ENCODE measurements at places on chromosomes 3 and 15. TPM values are rescaled to one million over a fixed set of nuclear protein-coding genes. Genes with fewer than 3 reads are reported as not detected.

- peaks cover 60% of the 10 kb centered on the region for H3K36me3 ChIP-seq
- DNase-seq, result no peak
- H3K27ac ChIP-seq, result no peak overlapping the region
Observed at GRCh38 chr3:11371747-11372146, 99.5 kb downstream of the ATG7 start.

- peak overlapping the region; percentile 61 for H3K27ac ChIP-seq
- peak; percentile 48 for DNase-seq
- no peaks in the 10 kb centered on the region for H3K27me3 ChIP-seq
- H3K36me3 ChIP-seq, result peaks cover 47% of the 10 kb centered on the region
Observed at GRCh38 chr3:52845157-52845556, 10.3 kb upstream of the MUSTN1 start.

DNA sequence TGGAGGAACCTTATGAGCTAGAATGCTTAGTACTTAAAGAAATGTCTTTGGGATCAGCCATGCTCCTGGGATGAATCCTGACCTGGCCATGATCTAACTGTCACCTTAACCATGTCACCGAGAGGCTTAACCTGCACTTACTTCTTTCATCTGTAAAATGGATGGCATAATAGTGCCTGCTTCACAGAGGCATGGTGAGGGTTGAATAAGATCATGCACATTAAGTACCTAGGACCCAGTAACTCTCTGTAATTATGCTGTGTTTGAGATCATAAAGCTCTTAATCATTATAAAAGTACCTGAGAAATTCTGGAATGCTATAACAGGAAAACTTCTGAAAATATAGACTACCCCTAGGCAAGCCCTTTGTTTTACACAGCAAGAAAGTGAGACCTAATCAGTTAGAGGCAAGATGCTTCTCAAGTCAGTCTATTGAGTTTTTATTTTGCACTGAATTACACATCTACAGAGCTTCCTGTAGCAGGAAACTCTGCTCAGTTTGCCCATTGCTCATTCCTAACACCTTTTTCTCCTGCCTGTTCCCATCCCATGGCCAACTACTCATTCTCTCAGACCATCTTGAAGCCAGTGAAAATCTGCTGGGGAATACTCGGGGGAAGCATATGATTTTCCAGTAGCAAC lies 1015.5 kb upstream of the CFAP20DC start:
- no peak overlapping the region for H3K4me3 ChIP-seq
- no peak overlapping the region for H3K27ac ChIP-seq
- no peaks in the 10 kb centered on the region for H3K27me3 ChIP-seq
- DNase-seq, result no peak
- H3K4me1 ChIP-seq, result no peaks in the 10 kb centered on the region
- H3K36me3 ChIP-seq, result no peaks in the 10 kb centered on the region

GRCh38 chr15:68411343-68411675 lies 20.7 kb downstream of the ITGA11 start:
- DNase-seq, result no peak
- H3K4me1 ChIP-seq, result no peaks in the 10 kb centered on the region
- H3K4me3 ChIP-seq, result no peak overlapping the region
- no peaks in the 10 kb centered on the region for H3K36me3 ChIP-seq
- no peaks in the 10 kb centered on the region for H3K27me3 ChIP-seq

DNA sequence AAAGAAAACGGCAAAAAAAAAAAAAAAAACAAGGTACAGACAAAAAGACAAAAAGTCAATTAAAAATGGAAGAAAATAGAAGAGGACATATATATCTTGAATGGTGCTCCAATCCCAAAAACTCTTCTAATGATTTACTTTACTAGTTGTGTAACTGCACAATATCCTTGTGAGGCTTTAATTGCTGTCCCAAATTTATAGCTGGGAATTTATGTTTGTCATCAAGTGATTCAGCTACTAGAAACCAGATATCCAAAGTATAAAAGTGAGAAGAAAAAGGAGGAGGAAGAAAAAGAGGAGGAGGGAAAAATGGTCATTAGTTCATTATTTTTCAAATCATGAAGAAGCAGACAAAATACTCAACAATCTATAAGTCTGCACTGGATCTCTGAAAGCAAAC lies 150.8 kb upstream of the ARPP21 start:
- no peak overlapping the region for H3K27ac ChIP-seq
- no peak overlapping the region for H3K4me3 ChIP-seq
- H3K4me1 ChIP-seq, result no peaks in the 10 kb centered on the region
- no peak for DNase-seq

GRCh38 chr15:29612096-29612495 lies 210.2 kb downstream of the TJP1 start:
- no peak overlapping the region for H3K4me3 ChIP-seq
- H3K36me3 ChIP-seq, result no peaks in the 10 kb centered on the region
- no peak for DNase-seq
- H3K27ac ChIP-seq, result no peak overlapping the region
- H3K27me3 ChIP-seq, result no peaks in the 10 kb centered on the region

DNA sequence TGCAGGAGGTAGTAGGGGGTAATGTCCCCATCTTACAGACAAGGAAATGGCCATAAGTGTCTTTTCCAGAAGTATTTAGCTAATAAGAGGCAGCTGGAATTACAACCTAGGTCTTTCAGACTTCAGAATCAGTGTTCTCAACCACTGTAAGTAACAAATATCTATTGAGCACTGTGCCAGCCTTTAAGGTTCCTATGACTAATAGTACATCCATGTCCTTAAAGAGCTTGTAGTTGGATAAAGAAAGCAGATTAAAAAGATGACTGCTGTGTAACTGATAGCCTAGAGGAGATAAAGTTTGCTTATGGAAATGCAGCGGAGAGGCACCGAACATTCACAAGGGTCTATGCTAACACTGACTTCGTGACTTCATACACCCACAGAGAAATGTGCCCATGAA lies 136.0 kb downstream of the KCNMB2 start:
- H3K27me3 ChIP-seq, result no peaks in the 10 kb centered on the region
- H3K4me1 ChIP-seq, result no peaks in the 10 kb centered on the region
- no peaks in the 10 kb centered on the region for H3K36me3 ChIP-seq
- H3K27ac ChIP-seq, result no peak overlapping the region

- no peak for DNase-seq
- no peaks in the 10 kb centered on the region for H3K4me1 ChIP-seq
- H3K4me3 ChIP-seq, result no peak overlapping the region
- no peaks in the 10 kb centered on the region for H3K27me3 ChIP-seq
- H3K36me3 ChIP-seq, result no peaks in the 10 kb centered on the region
- no peak overlapping the region for H3K27ac ChIP-seq
Observed at GRCh38 chr3:14513566-14514322, 26.4 kb downstream of the GRIP2 start.

DNA sequence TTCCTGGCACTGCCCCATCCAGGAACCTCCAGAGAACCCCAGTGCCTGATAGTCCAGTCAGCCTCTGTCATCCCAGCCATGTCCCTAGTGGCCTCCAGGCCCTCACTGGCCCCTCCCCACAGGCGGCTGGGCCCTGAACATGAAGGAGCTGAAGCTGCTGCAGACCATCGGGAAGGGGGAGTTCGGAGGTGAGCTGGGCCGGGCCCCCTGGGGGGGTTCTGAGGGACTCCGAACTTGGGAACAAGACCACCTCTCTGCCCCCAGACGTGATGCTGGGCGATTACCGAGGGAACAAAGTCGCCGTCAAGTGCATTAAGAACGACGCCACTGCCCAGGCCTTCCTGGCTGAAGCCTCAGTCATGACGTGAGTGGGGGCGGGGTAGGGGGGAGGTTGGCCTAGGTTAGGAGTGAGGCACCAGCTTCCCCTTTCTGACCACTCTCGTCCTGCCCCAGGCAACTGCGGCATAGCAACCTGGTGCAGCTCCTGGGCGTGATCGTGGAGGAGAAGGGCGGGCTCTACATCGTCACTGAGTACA lies 12.0 kb upstream of the LMAN1L start:
- no peak overlapping the region for H3K4me3 ChIP-seq
- H3K4me1 ChIP-seq, result peaks cover 44% of the 10 kb centered on the region
- H3K27me3 ChIP-seq, result no peaks in the 10 kb centered on the region

DNA sequence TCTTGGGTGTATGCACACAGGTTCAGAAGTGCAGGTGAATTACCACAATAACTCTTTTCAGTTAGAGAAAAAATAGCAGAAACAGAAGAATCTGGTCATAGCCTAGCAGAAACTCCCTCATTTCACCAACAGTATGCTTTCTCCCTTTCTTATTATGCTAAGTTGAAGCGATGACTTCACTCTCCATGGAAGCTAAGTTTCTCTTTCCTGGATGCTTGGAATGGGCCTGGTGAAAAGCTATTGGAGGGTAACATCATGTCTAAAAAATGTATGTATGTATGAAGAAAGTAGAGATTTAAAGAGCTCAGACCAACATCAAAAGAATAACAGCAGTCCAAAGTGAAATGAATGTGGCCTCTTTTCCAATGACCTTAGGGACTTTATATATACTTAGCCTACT lies 145.5 kb downstream of the TIGIT start:
- no peak overlapping the region for H3K4me3 ChIP-seq
- H3K36me3 ChIP-seq, result no peaks in the 10 kb centered on the region
- H3K4me1 ChIP-seq, result peaks cover 7% of the 10 kb centered on the region
- no peaks in the 10 kb centered on the region for H3K27me3 ChIP-seq
- DNase-seq, result no peak
- H3K27ac ChIP-seq, result no peak overlapping the region

DNA sequence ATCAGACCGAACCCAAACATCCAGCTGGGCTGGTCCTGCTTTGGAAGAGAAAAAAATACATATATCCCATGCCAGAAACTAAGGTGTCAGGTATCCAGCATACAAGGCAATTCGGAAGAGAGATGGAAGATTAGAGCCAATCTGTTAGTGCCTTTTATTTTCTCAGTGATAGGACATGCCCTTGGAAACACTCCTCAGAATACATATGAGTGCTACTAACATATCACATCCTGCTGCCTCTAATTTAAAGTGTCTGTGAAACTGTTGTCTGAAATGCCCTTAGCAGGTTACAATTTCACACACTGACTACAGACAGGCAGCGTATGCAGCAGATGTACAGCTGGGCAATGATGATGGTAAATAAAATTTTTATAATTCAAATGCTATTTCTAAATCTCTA lies 78.9 kb downstream of the RBPMS2 start:
- no peak overlapping the region for H3K27ac ChIP-seq
- no peak for DNase-seq
- no peaks in the 10 kb centered on the region for H3K36me3 ChIP-seq

- no peak overlapping the region for H3K27ac ChIP-seq
- no peaks in the 10 kb centered on the region for H3K27me3 ChIP-seq
- DNase-seq, result no peak
- no peak overlapping the region for H3K4me3 ChIP-seq
Observed at GRCh38 chr3:2850701-2851100, 259.5 kb downstream of the IL5RA start.

DNA sequence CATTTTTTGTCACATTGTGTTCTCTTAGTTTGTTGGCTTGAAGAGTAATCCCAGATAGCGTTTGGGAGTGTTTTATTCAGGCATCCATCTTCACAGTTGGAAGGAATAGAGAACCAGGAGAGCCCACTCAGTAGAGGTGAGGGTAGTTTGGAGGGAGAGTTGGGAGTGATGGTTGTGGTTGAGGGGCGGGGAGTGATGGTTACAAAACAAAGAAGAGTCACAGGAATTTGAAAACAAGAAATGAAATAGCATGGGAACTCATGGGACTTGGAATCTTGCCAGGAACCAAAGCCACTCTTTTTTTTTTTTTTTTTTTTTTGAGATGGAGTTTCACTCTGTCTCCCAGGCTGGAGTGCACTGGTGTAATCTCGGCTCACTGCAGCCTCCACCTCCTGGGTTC lies 36.3 kb downstream of the DUT start:
- no peak overlapping the region for H3K27ac ChIP-seq
- DNase-seq, result no peak
- no peaks in the 10 kb centered on the region for H3K36me3 ChIP-seq
- no peaks in the 10 kb centered on the region for H3K27me3 ChIP-seq
- H3K4me3 ChIP-seq, result no peak overlapping the region
- H3K4me1 ChIP-seq, result no peaks in the 10 kb centered on the region

GRCh38 chr3:190070622-190071347 lies 49.9 kb downstream of the P3H2 start:
- H3K4me1 ChIP-seq, result no peaks in the 10 kb centered on the region
- no peak overlapping the region for H3K27ac ChIP-seq
- H3K36me3 ChIP-seq, result no peaks in the 10 kb centered on the region
- H3K27me3 ChIP-seq, result no peaks in the 10 kb centered on the region
- DNase-seq, result no peak
- no peak overlapping the region for H3K4me3 ChIP-seq

DNA sequence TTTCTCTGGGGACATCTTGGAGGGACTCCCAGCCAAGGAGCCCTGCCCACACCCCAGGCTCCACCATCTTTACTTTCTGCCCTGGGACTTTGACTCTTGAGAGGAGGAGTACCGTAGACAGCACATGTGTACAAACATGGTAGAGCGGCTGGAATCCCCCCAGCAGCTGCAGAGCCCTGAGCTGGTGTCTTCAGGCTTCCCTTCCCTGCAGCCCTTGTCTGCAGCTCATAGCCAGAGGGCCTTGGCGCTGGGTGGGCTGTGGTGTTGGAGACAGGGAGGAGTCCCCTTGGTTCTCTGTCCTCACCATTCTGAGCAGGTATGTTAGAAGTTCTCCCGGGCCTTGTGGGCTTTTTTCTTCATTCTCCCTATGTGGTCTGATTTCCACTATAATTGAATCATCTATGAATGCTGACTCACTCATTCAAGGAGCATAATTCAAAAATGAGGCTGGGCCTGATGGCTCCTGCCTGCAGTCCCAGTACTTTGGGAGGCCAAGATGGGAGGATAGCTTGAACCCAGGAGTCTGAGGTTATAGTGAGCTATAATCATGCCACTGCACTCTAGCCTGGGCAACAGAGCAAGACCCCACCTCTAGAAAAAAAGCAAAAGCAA lies 97.8 kb upstream of the MEF2A start:
- no peaks in the 10 kb centered on the region for H3K27me3 ChIP-seq
- no peak for DNase-seq
- H3K4me1 ChIP-seq, result no peaks in the 10 kb centered on the region
- H3K27ac ChIP-seq, result no peak overlapping the region
- no peak overlapping the region for H3K4me3 ChIP-seq
- H3K36me3 ChIP-seq, result no peaks in the 10 kb centered on the region

DNA sequence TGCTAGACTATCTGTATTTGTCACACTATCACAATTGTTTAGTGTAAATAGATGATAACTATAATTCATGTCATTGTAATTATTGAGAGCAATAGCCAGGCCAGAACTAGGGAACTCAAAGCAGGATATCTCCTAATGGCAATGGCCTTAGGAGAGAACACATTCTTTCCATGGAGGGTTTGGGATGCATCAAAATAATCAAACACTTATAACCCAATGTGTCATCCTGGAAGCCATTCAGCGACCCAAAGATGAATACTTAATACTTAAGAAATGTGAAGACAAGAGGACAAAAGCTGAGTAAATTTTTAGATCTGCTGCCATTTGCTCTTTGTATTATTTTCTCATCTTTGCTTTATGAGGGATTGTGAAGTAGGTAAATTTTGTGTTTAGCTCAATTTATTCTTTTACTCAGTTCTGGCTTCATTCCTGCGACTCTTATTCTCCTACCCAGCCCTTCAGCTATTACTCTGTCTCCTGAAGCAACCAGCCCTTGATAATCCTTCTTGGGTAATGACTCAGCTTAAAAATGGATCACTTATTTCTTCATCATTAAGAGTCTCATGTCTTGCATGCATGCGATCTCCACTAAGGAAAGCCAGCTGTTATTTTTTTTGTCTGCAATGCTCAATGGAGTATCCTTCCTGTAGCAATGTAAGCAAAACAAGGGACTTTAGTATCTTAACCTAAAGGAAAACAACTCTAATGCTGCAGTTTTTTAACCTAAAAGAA lies 2.0 kb downstream of the OR4F15 start:
- no peak overlapping the region for H3K27ac ChIP-seq
- H3K36me3 ChIP-seq, result no peaks in the 10 kb centered on the region
- no peak for DNase-seq
- H3K27me3 ChIP-seq, result no peaks in the 10 kb centered on the region
- H3K4me3 ChIP-seq, result no peak overlapping the region

Gene PXYLP1
- total RNA-seq, result 14.3 TPM

Gene STRIT1
- total RNA-seq, result not detected

Gene GOLGA6L7
- total RNA-seq, result not detected

Gene ATP13A5
- 1.4 TPM for total RNA-seq

Gene PTH1R
- total RNA-seq, result 22.8 TPM

Gene SLC12A8
- 9.0 TPM for total RNA-seq

Gene GOLGA6L6
- not detected for total RNA-seq

Data from left lung (tissue), 14 donors.